Stimulated activated CD8-positive, alpha-beta memory T cell treated with anti-CD3 and anti-CD28 coated beads, Interleukin-7, amount 100 ng/mL, for 4 hours (primary cell): ENCODE measurements at places on chromosomes 12 and 14.

GRCh38 chr12:27620121-27620520 is 76.1 kb upstream of the REP15 start:
- no peak for DNase-seq

DNA sequence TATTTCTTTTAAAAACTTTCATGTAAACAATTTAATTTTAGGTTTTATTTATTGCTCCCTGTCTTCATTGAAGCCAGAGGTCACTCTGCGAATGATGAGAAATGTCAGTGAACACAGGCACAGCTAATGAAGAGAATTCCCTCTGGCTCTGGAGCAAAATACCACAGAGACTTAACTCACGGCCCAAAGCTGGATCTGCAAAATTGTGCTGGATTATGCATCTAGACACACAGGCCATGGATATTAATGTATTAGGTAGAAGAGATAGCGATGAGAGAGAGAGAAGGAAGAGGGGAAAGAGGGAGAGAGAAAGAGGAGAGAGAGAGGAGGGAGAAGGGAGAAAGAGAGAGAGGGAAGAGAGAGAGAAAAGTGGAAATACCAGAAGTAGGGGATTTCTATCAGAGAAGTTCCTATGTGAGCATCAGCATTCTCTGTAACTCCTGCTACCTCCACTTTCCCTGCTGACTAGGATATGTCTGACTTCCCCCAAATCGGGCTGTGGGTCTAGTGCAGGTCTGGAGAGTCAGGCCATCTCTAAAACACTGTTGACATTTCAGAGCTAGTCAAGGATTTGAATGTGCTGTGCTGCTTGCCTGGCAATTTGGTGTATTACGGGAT is 3.7 kb downstream of the ARHGDIB start:
- DNase-seq = no peak

DNA sequence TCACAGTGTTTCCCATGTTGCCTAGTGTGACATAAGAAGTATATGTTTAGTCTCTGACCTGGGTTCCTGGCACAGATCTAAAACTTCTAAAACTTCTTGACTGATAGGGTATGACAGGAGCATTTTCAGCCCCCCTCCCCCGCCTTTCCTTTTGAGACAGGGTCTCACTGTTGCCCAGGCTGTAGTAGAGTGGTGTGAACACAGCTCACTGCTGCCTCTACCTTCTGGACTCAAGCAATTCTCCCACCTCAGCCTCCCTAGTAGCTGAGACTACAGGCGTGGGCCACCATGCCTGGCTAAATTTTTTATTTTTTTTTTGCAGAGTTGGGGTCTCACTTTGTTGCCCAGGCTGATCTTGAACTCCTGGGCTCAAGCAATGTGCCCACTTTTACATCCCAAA is 421.1 kb upstream of the RGS6 start:
- DNase-seq = no peak

- DNase-seq = no peak
Measured at GRCh38 chr14:105866841-105867321, 340.5 kb downstream of the TMEM121 start.

DNA sequence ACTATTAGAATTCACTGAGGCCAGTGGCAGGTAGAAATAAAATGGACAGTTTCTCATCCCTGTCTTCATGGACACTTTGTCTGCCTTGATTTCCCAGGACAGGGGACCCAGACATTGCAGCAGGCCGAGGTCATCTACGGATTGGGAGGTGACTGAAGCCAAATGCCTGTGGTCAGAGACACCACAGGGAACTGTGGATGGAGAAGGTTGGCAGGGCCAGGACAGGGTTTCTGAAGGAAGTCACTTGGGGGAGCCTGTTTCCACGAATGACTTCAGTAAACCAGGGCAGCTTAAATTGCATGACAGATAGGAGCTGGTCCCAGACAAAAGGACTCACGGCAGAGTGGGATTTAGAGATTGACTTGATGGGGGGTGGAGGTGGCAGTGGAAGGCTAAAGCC is 224.9 kb downstream of the NTF3 start:
- no peak for DNase-seq

DNA sequence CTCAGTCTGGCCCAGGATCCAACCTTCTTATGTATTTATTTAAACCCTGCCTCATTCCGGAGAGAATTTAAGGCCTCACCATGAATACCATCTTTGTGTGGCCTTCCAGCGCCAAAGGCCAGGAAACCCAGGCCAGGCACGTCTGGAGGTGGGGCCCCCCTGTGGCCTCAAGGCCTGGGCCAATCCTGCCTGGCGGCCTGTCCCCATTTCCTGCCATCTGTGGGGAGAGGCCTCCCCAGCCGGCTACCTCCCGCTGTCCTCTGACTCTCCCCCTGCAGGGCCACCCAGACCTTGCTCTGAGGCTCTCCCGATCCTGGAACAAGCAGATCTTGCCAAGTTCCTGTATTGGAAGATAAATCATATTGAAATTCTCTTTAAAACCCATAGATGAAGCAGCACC is 37.4 kb upstream of the MEG3 start:
- DNase-seq = no peak

- no peak for DNase-seq
Measured at GRCh38 chr14:101480022-101480746, 81.1 kb upstream of the DIO3 start.

- no peak for DNase-seq
Measured at GRCh38 chr12:92176646-92177045, 31.0 kb upstream of the BTG1 start.

DNA sequence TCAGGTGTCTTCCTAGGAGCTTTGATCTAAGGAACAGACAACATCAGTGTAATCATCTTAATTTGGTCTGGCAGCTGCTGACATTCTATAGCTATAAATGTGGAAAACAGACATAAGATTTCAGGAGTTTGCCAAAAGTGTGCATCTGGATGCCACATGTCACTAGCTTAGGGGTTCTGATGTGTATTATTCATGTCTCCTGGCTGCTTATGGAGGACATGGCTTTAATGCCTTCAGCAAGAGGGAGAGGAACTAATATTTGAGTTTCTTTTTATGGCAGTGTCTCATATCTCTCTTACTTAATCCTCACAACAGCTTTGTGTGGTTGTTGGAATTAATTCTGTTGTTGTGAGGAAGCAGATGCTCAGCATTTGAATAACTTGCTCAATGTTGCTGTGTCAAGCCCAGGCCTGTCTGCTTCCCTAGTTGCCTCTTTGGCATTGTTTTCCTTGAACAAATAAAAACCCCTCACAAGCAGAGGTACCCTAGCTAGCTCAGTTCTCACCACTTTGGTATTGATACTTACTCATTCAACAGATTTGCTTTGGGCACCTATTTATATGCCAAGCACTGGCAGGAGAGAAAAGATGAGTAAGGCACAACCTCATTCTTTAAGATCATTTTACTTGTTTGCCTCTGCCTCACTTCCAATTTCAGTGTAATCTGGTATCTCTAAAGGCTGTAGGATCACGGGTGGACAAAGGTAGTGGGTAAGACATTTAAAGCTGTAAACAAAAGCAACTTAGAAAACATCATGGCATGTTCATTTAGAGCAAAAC is 39.8 kb upstream of the EID3 start:
- DNase-seq = no peak

- DNase-seq = no peak
Measured at GRCh38 chr14:101739446-101740141, 21.9 kb upstream of the PPP2R5C start.

DNA sequence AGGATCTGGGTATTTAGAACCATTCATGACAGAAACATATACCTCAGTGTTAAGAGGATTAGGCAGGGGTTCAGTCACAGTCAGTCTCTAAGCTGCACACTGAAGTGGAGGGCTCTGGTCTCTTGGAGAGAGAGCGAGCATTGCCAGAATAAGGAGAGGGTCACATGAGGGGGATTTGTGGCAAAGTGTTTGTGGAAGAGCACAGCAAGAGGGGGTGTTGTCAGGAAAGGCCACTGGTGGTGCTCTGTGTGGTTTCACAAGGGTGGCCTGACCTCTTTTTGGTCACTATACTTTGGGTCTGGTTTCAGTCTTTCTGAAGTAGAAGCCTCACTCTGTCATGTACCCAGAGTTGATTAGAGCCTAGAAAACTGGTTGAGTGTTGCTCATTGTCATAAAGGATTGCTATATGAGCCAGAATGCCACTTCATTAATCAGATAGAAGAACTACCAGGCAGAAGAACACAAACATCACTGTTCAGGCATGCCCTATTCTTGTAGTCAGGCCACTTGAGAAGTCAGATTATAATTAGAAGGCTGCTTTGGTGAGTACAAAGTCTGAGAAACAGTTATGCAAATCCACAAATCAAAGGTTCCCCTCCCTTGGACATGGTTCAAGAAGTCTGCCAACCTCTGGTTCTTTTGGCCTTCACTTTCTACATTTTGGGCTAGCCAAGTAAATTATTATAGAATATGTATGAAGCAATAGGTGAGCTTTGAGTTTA is 8.4 kb downstream of the TMEM19 start:
- DNase-seq = no peak

- DNase-seq = no peak
Measured at GRCh38 chr12:19740472-19741131, 301.3 kb downstream of the AEBP2 start.

DNA sequence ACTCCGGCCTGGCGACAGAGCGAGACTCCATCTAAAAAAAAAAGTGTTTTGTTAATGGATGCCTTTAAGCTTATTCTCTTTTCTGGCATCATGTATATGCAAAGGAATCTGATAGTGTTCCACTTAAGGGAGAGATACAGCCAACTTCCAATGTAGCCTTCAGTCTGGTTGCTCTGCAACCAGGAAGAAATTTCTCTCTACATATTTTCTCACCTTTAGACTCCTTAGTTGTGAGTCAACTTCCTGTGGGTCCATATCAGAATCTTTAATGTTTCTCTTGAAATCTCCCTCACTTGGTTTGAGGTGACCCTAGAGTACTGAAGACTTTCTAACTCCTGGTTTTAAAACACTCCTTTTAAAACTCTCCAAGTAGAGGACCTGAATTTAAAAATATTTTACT is 340.4 kb downstream of the SLC6A15 start:
- DNase-seq = no peak

GRCh38 chr12:50790081-50790480 is 26.2 kb downstream of the ATF1 start:
- DNase-seq = no peak

GRCh38 chr14:90593254-90594040 is 196.6 kb downstream of the CALM1 start:
- no peak for DNase-seq

GRCh38 chr12:61018571-61018970 is 1241.6 kb upstream of the USP15 start:
- DNase-seq = no peak

- DNase-seq = no peak
Measured at GRCh38 chr14:69133206-69134125, 19.5 kb downstream of the DCAF5 start.

- no peak for DNase-seq
Measured at GRCh38 chr12:23473071-23473470, 476.4 kb downstream of the SOX5 start.

DNA sequence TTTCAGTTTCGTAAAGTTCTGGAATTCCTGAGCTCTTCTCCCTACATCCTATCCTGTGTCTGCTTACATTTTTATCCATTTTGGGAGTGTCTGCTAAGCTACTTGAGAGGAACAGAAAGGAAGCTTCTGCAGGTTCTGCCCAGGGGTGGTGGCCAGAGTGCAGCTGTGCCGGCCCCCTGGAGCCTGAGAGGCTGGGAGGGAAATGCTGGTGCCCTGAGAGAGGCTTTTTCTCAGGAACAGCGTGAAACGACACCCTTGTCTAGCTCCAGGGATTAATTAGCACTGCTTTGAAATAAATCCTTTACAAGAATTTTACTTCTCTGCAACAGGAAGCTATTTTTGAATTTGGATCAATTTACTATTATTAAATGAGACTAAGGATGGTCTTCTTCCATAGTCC is 165.4 kb downstream of the SLC15A5 start:
- DNase-seq = no peak

- DNase-seq = no peak
Measured at GRCh38 chr12:103786201-103786600, 54.8 kb downstream of the NT5DC3 start.

DNA sequence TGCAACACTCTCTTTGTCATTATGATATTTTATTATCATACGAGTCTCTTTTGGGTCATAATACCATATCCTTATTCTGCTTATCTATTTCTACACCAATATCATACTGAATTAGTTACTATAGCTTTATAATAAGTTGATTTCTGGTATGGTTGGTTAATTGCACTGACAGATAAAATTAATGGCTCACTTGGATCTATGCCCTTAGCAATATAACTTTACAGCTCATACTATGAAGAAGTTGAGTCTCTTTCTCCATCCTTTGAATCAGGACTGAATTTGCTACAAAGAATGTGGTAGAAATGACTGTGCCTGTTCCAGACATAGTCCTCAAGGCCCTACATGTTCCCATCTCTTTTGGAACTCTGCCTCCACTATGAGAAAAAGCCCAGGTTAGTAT is 139.7 kb upstream of the DYRK2 start:
- DNase-seq = no peak

- no peak for DNase-seq
Measured at GRCh38 chr12:61717986-61718385, 542.2 kb upstream of the USP15 start.

DNA sequence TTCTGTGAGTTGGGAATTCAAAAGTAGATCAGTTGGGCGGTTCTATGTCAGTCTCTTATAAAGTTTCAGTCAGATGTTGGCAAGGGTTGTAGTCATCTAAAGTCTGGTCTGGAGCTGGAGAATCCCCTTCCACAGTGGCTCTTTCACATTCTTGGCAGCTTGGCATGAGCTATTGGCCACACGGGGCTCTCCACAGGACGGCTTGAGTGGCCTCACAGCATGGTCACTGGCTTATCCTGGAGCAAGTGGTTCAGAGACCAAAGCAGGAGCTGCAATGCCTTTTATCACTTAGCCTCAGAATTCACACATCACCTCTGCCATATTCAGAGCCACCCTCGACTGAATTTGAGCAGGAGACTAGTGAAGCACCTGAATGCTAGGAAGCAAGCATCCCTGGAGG is 7.1 kb upstream of the KICS2 start:
- DNase-seq = no peak

- DNase-seq = no peak
Measured at GRCh38 chr12:14239350-14239934, 126.0 kb upstream of the ATF7IP start.

- DNase-seq = peak; percentile 37
Measured at GRCh38 chr12:104137001-104137901, 759 bp downstream of the NFYB start.

- DNase-seq = no peak
Measured at GRCh38 chr14:76525106-76525821, 149.3 kb downstream of the ESRRB start.

GRCh38 chr12:116495260-116495659 is 63.9 kb upstream of the MAP1LC3B2 start:
- no peak for DNase-seq

- no peak for DNase-seq
Measured at GRCh38 chr12:112836736-112837628, 45.4 kb downstream of the RPH3A start.

DNA sequence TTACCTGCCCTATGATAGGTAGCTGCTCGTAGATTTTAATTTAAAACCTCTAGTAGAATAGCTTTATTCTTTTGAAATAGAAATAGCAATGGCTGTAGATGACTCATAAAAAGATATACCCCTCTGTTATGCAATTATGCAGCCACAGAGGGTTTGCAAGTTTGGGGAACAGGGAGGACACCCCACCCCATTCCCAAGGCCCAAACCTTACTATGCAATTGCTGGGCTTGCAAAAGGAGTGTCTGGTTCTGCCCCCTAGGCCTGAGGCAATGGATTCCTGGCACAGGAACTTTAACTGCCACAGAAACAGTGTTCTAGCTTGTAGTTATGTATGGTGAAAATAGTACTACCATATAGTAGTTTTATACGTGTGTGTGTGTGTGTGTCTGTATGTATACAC is 403.3 kb downstream of the ADAMTS20 start:
- no peak for DNase-seq

GRCh38 chr12:7989827-7990491 is 42.6 kb upstream of the FOXJ2 start:
- peak; percentile 59 for DNase-seq
